ENCODE measurements at places on chromosomes 11 and 22.

DNA sequence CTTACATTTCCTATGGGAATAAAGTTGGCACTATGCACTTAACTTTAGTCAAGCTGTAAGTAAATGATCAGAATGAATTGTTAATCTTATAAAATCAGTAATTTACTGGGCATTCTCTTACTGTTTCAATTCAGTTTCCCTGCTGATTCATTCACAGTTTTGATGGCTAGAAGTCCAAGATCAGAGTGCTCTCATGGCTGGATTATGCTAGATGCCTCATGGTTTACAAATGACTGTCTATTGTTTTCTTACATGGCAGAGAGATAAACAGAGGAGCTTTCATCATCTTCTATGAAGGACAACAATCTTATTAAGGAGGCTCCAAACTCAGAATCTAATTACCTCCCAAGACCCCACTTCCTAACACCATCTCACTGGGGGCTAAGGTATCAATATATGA lies 135.1 kb upstream of the CARD18 start:
- no peak for ATAC-seq

GRCh38 chr22:33524511-33525260 lies 395.6 kb downstream of the LARGE1 start:
- ATAC-seq: no peak

DNA sequence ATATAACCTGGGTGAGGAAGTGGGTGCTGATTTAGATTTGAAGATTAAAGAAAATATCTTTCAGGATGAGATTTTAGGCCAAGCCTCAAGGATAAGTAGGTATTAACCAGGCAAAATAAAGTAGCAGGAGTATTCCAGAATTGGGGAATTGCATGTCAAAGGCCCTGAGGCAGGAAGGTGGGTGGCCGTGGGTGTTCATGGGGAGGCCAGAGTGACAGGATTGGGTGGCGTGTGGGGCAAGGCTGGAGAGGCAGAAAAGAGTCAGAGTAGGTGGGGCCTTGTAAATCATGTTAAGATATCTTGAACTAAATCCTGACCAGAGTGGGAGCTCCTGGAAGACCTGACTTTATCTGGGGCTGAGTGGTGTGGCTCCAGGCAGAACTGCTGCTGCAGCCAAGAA lies 19.7 kb upstream of the WT1 start:
- no peak for ATAC-seq

- ATAC-seq: no peak
These were observed 19.4 kb upstream of the SUSD2 start for GRCh38 chr22:24161909-24162308.

GRCh38 chr11:70493891-70494290 lies 95.6 kb downstream of the CTTN start:
- ATAC-seq: no peak

DNA sequence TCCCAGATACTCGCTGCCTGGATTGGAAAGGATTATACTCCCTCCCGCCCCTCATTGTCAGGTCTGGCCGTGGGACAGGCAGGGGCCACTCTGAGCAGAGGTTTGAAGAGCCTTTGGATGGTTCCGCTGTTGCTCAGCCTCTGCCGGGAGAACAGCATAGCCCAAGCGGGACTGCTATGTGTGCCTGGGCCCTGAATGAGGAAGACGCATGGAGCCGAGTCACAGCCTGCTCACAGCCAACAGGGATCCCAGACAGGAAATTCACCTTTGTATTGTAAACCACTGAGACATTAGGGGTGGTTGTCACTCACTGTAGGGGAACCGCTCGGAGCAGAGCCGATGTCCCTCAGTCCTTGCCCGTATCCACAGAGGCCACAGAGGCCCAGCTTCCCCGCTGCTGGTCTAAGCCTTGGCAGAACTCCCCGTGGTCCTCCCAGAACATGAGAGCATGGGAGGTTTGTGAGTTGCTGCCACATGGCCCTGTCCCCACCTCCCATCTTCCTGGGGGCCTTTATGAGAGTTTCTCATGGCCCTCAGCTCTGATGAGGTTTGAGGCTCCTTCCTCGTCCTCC lies 10.7 kb upstream of the FAM118A start:
- no peak for ATAC-seq

GRCh38 chr11:32331098-32331497 lies 104.2 kb downstream of the WT1 start:
- no peak for ATAC-seq

GRCh38 chr11:58922479-58922878 lies 16.8 kb upstream of the GLYATL1 start:
- peak; percentile 72 for ATAC-seq

GRCh38 chr11:9315078-9315688 lies 790 bp upstream of the TMEM41B start:
- no peak for ATAC-seq

- ATAC-seq: no peak
These were observed 10.1 kb upstream of the VSIG10L2 start for GRCh38 chr11:125935618-125936199.

GRCh38 chr11:128285321-128285720 lies 302.0 kb downstream of the ETS1 start:
- no peak for ATAC-seq

DNA sequence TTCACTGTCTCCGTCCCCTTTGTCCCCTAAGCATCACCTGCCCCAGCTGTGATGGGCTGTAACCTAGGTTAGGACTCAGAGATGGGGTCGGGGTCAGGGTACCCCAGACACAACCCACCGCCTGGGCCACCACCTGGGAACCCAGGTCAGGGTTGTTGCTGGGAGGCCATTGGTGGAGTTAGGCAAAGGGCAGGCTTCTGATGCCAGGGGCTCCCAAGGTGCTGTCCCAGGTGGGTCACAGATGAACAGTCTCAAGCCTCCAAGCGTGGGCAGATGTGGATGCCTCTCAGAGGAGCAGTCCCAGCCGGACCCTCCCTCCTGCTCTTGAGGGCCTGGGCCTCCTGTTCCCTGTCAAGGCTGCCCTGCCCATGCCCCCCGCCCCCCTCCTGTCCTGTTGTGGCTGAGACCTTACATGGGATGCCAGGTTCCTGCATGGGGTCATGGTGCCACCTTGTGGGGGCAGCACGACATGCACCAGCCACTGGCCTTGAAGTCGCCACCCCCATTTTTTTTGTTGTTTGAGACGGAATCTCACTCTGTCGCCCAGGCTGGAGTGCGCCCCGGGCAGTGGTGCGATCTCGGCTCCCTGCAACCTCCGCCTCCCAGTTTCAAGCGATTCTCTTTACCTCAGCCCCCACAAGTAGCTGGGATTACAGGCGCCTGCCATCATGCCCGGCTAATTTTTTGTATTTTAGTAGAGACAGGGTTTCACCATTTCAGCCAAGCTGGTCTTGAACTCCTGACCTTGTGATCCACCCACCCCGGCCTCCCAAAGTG lies 12.1 kb downstream of the GATD1 start:
- no peak for ATAC-seq

- ATAC-seq: no peak
These were observed 218.7 kb downstream of the FAM76B start for GRCh38 chr11:95570845-95571244.

DNA sequence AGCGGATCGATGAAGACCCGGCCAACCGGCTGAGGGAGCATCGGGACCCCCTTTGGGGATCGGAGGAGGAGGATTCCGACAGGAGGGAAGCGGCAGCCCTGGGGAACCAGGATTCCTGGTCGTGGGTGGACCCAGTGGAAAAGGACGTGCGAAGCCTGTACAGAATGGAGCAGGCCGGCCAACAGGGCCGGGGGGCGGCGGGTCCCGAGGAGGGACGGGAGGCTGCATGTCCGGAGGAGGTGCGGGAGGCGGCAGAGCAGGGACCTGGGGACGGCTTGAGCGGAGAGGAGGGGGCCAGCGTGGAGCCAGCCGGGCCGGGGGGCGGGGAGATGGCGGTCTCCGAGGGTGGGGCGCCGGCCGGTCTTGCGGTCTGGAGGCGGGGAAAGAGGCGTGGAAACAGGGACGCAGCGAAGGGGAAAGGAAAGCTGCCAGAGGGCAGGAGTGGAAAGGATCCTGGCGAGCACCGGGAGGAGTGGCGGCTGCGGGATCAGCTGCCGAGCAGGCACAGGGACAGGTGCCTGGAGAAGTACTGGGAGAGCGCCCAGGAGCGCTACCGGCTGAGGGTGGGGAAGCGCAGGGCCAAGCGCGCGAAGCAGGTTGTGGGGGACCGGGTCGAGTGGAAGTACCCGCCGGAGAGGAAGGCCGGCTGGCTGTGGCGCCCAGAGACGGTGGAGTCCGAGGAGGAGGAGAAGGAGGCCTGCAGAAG lies at the start of gene ANO5:
TSS of gene ANO5 (plus strand) at position 444 of the 706 bp plus-strand sequence. CDS start 408 bp downstream, outside the sequence.
- ATAC-seq: peak; percentile 46

GRCh38 chr11:66369073-66369894 lies 2.3 kb downstream of the SLC29A2 start:
- ATAC-seq: no peak

GRCh38 chr11:61960532-61960931 lies 6.9 kb downstream of the FTH1 start:
- ATAC-seq: no peak

DNA sequence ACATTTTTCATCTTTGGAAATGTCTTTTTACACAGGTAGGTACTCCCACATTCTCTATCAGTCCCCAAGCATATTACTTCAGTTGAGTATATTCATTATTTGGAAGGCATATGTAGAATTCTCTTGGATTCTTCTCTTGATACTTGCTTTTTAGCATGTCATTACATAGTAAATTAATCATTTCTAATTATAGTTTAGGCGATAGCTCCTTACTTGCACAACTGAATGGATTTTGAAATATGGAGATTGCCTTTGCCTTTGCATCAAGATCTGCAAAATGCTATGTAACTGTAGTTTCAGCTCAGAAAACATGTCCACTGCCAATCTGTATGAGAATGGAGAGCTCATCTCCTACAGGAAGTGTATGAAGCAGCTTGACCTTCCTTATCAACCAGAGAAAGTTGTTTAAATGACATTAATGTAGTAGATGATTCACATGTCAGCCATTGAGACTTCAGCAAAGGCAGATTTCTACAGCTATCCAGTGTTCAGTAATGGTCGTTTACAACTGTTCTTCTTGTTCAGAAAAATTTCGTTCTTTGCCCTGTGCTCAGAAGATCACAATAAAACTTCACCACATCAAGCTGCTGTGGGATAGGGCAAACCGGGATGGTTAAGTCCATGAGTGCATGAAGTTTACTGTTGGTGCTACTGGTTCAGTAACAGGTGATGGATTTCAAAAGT lies 61.6 kb downstream of the PPP6R3 start:
- no peak for ATAC-seq

DNA sequence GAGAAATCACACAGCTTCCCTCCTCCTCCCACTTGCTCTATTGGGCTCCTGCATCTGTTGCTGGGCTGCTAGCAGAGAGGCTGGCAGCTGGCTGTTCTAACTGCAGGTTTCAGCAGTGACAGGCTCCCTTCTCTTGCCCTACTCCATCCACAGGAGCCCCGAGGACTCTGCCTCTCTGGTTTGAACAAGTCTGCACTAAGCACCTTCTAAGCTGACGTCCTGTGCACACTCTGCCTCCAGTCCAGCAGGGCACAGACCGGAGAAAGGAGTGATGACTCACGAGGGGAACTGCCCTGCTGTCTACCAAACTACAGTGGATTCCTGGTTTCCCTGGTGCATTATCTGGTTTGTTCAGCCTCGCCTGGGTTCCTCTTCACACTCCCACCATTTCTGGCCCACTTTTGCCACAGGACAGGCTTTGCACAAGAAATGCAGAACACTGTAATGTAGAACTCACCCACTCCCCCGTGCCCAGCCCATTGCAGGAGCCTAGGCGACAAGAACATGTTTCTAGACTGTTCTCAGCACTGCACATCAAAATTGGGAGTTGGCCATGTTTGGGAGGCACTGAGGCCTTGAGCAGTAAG lies 26.0 kb downstream of the IL10RA start:
- ATAC-seq: peak; percentile 90

GRCh38 chr11:35126000-35126878 lies 12.7 kb upstream of the CD44 start:
- ATAC-seq: peak; percentile 31

DNA sequence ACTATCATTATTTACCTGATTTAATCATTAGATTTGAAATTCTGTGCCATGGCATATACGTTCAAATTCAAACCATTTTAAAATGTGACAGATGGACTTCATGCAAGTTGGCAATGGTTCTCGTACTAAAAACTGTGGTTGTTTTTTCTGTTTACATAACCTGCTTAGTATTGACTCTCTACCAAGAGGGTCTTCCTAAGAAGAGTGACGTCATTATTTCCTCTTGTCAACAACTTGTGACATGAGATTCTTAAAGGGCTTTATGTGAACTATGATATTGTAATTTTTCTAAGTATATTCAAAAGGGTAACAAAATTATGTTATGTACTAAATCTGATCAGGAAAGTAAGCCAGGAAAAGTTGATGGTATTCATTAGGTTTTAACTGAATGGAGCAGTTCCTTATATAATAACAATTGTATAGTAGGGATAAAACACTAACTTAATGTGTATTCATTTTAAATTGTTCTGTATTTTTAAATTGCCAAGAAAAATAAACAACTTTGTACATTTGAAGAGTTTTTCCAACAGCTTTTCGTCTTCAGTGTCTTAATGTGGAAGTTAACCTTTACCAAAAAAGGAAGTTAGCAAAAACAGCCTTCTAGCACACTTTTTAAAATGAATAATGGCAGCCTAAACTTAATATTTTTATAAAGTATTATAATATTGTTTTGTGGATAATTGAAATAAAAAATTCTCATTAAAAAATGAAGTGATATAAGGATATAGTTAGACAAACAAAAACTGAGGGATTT lies 87.0 kb downstream of the GRK3 start:
- no peak for ATAC-seq

GRCh38 chr22:35544827-35545226 lies 4.2 kb downstream of the RASD2 start:
- ATAC-seq: no peak

DNA sequence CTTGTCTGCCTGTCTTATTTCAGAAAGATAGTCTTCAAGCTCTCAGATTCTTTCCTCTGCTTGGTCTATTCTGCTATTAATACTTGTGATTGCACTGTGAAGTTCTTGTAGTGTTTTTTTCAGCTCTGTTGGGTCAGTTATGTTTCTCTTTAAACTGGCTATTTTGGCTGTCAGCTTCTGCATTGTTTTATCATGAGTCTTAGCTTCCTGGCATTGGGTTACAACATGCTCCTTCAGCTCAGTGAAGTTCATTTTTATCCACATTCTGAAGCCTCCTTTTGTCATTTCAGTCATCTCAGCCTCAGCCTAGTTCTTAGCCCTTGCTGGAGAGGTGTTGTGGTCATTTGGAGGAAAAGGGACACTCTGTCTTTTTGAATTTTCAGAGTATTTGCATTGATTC lies 15.5 kb upstream of the DEPDC7 start:
- ATAC-seq: no peak

DNA sequence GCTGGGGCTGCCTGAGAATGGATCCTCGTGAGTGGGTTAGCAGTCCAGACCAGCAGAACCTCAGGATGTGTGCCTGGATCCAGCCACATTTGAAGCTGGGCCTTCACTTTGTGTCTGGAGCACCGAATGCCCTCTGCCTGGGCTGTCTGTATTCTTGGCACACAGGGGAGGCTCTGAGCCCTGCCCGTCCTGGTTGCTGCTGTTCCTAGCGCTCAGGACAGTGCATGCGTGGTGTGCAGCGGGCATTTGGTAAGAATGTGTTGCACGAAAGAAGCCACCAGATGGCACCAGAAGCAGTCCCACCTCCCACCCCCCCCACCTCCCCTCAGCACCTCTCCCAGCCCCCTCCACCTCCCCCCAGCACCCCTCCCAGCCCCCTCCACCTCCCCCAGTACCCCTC lies 4.1 kb upstream of the MAPK11 start:
- ATAC-seq: no peak
